ENCODE measurements at places on chromosomes 4 and X.

- no peak for DNase-seq
Observed at GRCh38 chr4:121593760-121594159, 103.0 kb downstream of the ANXA5 start.

DNA sequence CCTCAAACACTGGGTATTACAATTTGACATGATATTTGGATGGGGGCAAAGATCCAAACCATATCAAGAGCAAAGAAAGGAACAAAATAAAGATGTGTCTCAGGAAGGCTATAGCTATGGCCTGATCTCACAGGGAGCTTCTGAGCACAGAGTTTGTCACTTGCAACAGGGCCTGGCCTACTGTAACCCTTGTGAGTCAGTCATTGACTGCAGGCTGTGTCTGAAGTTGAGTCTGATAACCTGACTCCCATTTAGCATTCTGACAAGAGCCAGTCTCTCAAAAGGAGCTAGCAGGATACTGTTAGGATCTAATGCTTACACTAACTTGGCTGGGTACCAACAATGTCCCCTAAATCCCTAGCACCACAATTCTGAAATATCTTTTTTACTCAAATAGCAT is 612.5 kb upstream of the TECRL start:
- no peak for DNase-seq

GRCh38 chr4:130486186-130486585 is 1390.2 kb downstream of the C4orf33 start:
- DNase-seq = no peak

- DNase-seq = no peak
Observed at GRCh38 chr4:80107374-80107773, 34.3 kb upstream of the ANTXR2 start.

- peak; percentile 59 for DNase-seq
Observed at GRCh38 chrX:123807835-123808416, 51.9 kb upstream of the XIAP start.

All from NCI-H1105 treated with DMSO at 0.1 percent for 48 hours (cell line).